Thymus (tissue), 14 donors: ENCODE measurements at places on chromosomes 16 and 17. TPM values are rescaled to one million over a fixed set of nuclear protein-coding genes. Genes with fewer than 3 reads are reported as not detected.
A peak's percentile ranks its signal among the peaks of the same experiment; 100 is the strongest.

Gene CRISPLD2
- total RNA-seq: 2.1 TPM

Gene KRT27
- 0.14 TPM for total RNA-seq

Gene SNAI3
- total RNA-seq: 1.5 TPM

Gene CEP295NL
- total RNA-seq: 0.38 TPM

Gene PDF
- 9.8 TPM for total RNA-seq

Gene SYT17
- 0.38 TPM for total RNA-seq

- DNase-seq: no peak
- H3K4me3 ChIP-seq: no peak overlapping the region
- H3K36me3 ChIP-seq: no peaks in the 10 kb centered on the region
- no peaks in the 10 kb centered on the region for H3K27me3 ChIP-seq
Observed at GRCh38 chr17:27810211-27810901, 10.0 kb upstream of the NOS2 start.

- no peak overlapping the region for H3K27ac ChIP-seq
- DNase-seq: no peak
- H3K4me1 ChIP-seq: no peaks in the 10 kb centered on the region
- H3K27me3 ChIP-seq: no peaks in the 10 kb centered on the region
- no peaks in the 10 kb centered on the region for H3K36me3 ChIP-seq
- H3K4me3 ChIP-seq: no peak overlapping the region
Observed at GRCh38 chr16:30858829-30859423, 35.0 kb downstream of the BCL7C start.

Gene C1QTNF8
- not detected for total RNA-seq

Gene TM4SF5
- total RNA-seq: not detected

Gene CENPX
- 44.5 TPM for total RNA-seq

GRCh38 chr17:66480243-66480642 lies 177.8 kb downstream of the PRKCA start:
- H3K36me3 ChIP-seq: no peaks in the 10 kb centered on the region
- no peaks in the 10 kb centered on the region for H3K27me3 ChIP-seq
- DNase-seq: no peak

- DNase-seq: no peak
- H3K27ac ChIP-seq: no peak overlapping the region
- no peak overlapping the region for H3K4me3 ChIP-seq
- H3K27me3 ChIP-seq: no peaks in the 10 kb centered on the region
Observed at GRCh38 chr17:14149751-14150150, 80.4 kb downstream of the COX10 start.

DNA sequence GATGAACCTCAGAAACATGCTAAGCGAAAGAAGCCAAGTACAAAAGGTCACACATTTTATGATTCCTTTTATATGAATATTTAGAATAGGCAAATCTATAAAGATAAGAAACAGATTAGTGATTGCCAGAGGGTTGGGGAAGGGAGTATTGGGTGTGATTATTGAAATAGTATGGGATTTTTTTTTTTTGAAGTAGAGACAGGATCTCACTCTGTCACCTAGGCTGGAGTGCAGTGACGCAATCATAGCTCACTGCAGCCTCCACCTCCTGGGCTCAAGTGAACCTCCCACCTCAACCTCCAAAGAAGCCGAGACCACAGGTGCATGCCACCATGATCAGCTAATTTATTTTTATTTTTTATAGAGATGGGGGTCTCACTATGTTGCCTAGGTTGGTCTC lies 35.7 kb downstream of the MEOX1 start:
- no peaks in the 10 kb centered on the region for H3K36me3 ChIP-seq
- peaks cover 11% of the 10 kb centered on the region for H3K27me3 ChIP-seq
- DNase-seq: no peak
- H3K4me3 ChIP-seq: no peak overlapping the region
- no peak overlapping the region for H3K27ac ChIP-seq
- H3K4me1 ChIP-seq: no peaks in the 10 kb centered on the region

GRCh38 chr17:77248216-77249114 lies 107.7 kb downstream of the SEC14L1 start:
- DNase-seq: no peak
- H3K36me3 ChIP-seq: no peaks in the 10 kb centered on the region
- H3K27me3 ChIP-seq: no peaks in the 10 kb centered on the region

DNA sequence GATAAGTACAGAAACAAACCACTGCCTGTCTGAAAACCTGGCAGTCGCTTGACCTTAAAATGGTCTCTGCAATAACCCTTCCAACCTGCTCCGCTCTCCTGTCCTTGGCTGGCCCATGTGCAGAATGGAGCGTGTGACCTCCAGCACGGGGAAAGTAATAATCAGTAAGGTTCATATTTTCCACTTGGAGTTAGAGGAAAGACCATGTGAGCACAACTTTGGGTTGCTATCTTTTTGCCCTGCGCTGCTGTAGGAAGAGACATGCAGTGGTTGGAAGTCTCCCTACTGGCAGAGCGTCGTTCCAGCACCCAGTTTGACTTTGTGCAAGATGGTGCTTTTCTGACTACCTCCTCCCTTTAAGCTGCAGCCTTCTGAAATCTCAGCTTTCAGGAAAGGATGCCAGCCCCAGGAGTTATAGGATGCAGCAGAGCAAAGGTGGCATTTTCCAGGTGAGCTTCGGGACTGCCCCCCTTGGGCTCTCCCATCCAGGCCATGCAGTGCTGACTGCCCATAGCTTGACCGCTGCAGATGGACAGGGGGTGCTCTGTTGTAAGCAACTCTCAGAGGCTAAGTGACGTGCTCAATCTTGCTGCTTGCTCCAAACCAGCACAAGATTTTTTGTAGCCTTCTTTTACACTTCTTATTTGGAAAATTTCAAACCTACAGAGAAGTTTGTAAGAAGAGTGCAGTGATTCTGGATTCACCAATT lies 110.7 kb upstream of the NOL11 start:
- H3K4me3 ChIP-seq: no peak overlapping the region
- no peak for DNase-seq
- no peaks in the 10 kb centered on the region for H3K4me1 ChIP-seq
- H3K36me3 ChIP-seq: no peaks in the 10 kb centered on the region

DNA sequence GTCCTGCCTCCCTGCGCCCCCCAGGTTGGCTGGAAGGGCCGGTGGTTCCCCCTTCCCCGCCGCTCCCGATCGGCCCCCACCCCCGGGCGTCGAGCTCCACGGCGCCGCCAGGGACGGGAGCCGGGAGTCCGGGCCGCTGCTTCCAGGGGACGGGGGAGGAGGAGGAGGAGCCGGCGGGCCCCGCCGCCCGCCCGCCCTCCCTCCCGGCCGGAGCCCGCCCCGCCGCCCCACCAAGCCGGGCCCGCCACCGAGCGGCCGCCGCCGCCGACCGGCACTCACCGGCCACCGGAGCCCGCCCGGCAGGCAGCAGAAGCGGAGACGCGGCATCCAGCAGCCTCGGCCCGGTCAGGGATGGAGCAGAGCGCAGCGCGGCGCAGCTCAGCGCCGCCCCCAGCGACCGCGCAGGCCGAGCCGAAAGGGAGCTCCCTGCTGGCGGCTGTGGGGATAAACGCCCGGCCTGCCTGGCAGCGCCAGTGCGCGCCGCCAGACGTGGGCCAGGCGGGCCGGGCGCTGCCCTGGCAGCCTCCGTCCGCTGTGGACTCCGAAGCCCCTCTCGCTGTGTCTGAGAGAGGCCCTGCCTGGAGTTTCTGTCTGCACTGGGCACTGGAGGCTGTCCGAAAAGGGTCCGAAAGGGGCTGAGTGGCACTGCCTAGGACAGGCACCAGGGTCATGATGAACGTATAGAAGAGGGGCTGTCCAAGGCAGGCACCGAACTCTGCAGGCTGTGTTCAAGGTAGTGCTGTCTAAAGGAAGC lies at the start of gene MYO18A:
MYO18A (minus strand) TSS at position 365 of the 754 bp plus-strand sequence. CDS start 13,458 bp downstream, outside the sequence.
- H3K4me1 ChIP-seq: peaks cover 24% of the 10 kb centered on the region
- H3K27me3 ChIP-seq: peaks cover 19% of the 10 kb centered on the region
- H3K27ac ChIP-seq: no peak within 1 kb of the TSS
- H3K36me3 ChIP-seq: no peaks in the 10 kb centered on the region
- H3K4me3 ChIP-seq: peak within 1 kb of the TSS; percentile 39

Gene ADAD2
- total RNA-seq: 0.38 TPM

Gene KRTAP2-3
- total RNA-seq: not detected
